NCI-H1417 (cell line): ENCODE measurements at places on chromosomes 6 and 20.

GRCh38 chr6:136037242-136037875, 185.9 kb downstream of the PDE7B start:
- DNase-seq, result no peak

GRCh38 chr20:36144336-36144735, 10.2 kb upstream of the EPB41L1 start:
- no peak for DNase-seq

DNA sequence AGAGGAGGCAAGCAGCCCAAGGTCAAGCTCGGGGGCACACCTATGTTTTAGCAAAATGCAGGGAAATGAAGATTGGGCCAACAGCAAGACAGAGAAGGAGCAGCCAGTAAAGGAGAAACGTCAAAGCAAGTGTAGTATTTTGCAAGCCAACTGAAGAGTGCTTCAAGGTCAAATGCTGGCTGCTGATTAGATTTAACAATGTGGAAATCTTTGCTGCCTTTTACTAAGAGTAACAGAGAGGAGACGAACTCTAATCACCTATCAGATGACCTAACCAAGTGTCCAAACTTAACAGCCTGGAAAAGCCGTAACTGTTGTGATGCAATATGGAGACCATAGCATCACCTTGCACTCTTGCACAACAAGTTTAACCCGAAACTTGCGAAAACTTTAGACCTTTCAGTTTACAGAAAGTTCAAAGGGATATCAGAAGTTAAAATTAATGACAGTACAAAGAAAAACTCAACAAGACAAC, 30.4 kb downstream of the AKIRIN2 start:
- no peak for DNase-seq

DNA sequence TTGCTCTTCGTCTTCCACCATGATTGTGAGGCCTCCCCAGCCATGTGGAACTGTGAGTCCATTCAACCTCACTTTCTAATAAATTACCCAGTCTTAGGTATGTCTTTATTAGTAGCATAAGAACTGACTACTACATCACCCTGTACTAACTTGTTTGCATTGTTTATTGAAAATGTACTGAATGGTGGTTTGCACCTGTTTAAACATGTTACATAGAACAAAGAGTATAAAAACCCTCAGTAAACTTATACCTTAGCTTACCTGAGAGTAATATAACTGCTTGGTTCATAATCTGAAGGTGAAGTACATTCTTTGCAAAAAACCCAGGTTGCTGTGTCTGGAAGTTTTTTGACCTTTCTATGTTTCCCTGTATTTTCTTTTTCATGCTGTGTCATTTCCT, 777.8 kb downstream of the TBC1D32 start:
- peak; percentile 72 for DNase-seq

DNA sequence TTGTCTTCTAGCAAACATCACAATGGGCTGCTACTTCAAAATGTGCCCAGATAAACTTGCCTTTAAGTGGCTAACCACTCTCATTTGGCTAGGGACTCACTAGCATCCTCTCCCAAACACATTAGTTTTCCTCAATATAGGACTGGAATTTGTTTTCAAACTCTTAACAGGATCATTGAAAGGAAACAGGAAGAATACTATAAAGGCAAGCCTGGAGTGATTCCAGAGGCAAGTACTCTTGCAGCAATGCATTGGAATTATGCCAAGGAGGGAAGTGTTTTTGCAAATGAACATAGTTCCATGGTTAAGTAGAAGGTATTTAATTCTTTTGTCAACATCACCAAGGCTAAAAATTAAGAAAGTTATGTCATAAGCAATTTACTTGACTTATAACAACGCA, 12.2 kb downstream of the EPHA7 start:
- DNase-seq, result peak; percentile 61

GRCh38 chr6:112234601-112235000, 19.8 kb downstream of the LAMA4 start:
- DNase-seq, result no peak

GRCh38 chr20:13665709-13666395, 27.1 kb upstream of the TASP1 start:
- no peak for DNase-seq

- DNase-seq, result no peak
Measured at GRCh38 chr6:113820761-113821160, 36.4 kb upstream of the MARCKS start.

DNA sequence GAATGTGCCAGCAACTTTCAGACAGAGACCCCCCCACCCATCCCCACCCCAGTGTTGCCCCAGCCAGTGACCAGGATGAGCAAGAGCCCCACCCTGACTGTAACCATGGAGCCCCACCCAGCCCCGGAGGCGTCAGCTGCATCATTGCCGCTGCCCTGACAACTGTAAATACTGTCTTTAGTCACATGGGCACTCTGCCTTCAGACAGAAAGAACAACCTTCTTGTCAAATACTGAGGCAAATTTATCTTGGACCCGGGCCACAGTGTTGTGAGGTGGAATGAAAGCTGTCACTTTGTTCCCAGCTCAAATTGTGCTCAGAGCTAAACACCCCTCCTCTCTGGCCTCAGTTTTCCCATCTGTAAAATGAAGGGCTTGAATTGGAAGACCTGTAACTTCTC, 23.7 kb downstream of the MOCS3 start:
- peak; percentile 63 for DNase-seq

- peak; percentile 2 for DNase-seq
Measured at GRCh38 chr6:28643017-28643740, 117.5 kb downstream of the GPX5 start.

GRCh38 chr6:112203577-112204349, 50.6 kb downstream of the LAMA4 start:
- no peak for DNase-seq

DNA sequence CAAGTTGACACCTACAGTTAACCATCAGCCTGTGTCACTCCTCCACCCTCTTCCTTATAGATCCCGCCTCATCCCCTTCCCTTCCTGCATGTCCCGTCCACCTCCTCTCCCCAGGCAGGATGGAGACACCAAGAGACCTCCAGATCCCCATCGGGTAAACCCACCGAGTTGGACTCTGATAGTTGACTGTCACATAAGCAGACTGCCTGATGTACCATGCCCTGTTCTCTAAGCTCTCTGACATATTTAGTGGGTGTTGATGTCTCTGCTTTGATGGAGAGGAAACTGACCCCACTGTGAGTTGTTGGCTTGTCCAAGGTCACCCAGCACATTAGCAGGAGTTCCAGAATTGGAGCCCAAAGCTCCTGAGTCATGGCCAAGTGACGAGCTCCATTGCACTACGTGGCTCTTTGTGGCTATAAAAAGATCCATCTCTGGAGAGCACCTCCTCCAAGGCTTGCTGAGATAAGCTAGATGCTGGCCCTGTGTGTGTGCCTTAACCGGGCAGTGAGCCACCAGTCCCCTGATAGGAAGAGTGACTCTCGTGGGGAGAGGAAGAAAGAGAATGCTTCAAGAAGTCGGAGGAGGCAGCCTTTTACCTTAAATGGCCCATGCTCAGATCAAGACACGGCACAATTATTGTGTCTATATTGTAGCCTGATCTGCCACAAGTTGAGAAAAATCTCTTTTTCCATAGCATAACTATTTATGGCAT, 236.0 kb upstream of the ECI2 start:
- no peak for DNase-seq

DNA sequence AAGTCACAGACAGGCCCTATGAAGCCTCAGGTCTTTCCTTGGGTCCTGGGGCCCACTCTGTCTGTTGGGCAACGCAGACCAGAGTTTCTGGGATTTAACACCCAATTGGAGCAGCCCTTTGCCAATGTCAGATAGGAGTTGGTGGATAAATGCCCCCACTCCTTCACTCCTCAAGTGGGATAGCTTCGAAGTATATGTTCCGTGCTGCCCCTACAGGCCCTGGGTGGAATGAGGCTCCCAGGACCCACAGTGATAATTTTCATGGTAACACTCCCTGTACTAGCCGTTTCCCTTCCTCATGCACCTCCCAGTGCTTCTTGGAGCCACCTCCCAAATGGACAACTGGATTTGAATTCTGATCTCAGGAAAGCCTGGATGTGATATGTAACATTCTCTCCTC, 145.4 kb downstream of the FOXA2 start:
- DNase-seq, result no peak

DNA sequence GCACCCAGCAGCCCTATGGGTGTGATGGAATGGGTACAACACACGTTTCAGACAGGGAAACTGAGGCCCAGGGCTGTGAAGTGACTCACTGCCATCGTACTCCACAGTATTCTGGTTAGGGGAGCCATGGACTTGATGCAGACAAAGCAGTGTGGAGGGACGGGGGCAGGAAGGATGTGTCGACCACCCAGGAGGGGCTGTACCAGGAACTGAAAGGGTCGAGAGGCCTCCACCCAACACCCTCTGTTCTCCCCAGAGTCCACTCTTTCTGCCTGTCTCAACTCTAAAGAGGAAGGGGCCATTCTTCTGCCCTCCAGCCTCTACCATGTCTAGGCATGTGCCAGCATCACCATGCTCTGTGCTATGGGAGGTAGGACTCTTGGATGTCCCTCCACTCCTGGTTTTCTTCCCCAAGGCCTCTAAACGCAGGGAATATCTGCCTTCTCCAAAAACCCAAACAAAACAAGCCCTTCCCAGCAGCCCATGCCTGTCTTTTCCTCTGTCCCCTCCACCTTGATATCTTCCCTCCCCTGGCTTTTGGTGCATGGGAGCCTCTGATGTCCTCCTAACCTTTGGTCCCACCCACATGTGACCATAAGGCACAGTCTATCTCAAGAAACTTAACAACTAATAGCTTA, 7.4 kb downstream of the SLC22A1 start:
- DNase-seq, result no peak

DNA sequence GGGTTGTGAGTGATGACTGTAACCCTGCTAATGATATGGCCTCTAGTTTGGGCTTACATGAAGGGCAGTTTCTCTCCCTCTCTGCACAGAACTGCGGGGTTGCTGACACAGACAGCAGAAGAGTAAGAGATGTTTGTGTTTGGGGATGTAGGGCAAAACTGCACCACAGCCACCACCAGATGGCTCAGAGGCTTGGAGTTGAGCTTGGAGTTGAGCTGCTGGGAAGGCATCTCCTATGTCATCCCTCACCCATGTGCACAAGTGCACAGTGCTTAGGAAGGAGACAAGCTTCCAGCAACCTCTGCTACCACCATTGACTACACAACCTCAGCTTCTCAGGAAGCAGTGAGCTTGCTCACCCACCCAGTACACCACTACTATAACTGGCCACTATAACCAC, 303.9 kb upstream of the DEFB112 start:
- DNase-seq, result no peak

- DNase-seq, result no peak
Measured at GRCh38 chr20:37378785-37379598, 33.1 kb downstream of the SRC start.

DNA sequence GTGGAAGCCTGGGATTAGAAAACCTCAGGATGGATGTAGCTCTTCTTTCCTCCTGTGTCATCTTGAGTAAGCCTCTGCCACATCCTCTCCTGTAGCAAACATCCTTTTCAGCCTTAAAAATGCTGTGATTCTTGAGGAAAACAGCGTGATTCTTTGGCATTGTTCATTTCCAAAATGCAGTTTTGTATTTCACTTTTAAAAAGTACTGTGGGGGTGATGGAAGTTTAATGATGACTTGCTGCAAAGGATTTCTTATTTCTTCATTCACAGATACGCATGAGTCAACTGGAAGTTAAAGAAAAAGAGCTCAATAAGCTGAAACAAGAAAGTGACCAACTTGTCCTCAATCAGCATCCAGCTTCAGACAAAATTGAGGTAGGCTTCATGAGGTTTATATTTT, 23.9 kb upstream of the SNRNP48 start:
- DNase-seq, result no peak

DNA sequence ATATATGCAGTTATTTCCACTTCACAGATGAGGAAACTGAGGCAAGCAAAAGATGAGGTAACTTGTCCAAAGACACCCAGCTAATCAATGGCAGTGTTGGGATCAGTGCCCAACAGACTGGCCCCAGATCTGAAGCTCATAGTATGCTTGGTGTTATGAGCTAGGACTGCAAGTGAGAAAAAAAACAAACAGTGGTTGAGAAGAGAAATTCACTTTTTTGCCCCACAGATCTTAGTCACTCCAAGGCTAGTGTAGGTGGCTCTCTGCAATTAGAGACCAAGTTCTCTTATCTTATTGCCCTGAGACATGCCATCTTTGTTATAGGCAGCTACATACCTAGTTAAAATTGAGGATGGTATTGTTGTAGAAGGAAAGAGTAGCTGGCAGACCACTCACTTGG, 16.3 kb downstream of the PLEKHG1 start:
- DNase-seq, result no peak

GRCh38 chr6:100472674-100473073, 8.0 kb upstream of the SIM1 start:
- peak; percentile 44 for DNase-seq

DNA sequence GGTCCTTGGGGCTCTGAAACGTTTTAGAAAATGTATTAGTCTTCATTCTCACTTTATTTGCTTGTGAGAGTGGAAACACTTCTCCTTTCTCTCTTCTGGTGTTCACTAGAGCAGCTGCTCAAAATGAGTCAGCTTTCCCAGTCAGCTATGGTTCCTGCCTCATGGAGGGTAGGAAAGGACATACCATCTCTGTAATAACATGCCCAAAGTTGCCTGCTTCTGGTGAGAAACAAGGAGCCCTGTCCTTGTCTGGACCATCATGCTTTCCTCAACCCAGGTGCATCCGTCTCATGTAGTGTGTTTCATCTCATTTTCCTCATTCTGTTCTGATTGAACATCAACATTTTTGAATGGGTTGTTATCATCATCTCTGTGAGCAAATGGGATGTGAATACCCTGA, 17.1 kb upstream of the TINAG start:
- no peak for DNase-seq

DNA sequence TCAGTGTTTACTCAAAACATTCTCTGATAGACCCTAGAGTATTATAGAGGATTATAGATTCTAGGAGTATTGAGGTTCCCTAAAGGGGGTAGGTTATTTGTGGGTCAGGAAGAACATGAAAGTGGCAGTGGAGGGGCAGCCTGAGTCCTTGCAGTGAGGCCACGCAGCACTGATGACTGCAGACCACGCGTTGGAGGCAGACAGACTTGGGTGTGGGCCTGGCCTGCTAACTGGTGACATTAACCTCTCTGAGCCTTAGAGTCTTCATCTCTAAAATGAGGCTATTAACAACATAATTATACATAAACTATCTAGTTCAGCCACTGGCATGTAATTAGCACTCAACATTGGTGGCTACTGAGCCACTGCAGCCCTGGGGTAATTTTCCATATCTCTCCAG, 16.1 kb downstream of the MTCL3 start:
- DNase-seq, result no peak

- DNase-seq, result peak; percentile 27
Measured at GRCh38 chr20:36836591-36837269, 39.2 kb upstream of the TLDC2 start.

GRCh38 chr6:75624988-75625387, 23.3 kb downstream of the SENP6 start:
- no peak for DNase-seq

GRCh38 chr6:134345789-134346188, 27.9 kb upstream of the SGK1 start:
- DNase-seq, result no peak

- DNase-seq, result no peak
Measured at GRCh38 chr6:166637812-166638572, 10.9 kb upstream of the RPS6KA2 start.

- DNase-seq, result no peak
Measured at GRCh38 chr20:16104783-16105182, 468.5 kb downstream of the KIF16B start.

- DNase-seq, result no peak
Measured at GRCh38 chr6:18328070-18328469, 59.1 kb upstream of the RNF144B start.
